ENCODE measurements at places on chromosomes 6 and 20.

DNA sequence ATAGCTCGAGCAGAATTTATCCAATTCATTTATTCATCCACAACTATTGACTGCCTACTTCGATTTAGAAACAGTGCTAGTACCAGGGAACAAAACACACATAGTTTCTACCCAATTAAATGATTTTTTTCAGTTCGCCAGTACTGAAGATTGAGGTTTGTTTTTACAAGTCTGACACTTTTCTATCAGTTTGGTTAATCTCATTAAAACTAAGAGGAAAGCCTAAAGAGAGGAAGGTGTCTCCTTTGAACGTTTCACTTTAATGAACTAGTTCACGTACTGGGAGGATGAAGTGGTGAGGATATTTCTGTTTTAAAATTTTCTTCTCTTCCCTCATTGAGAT is 570 bp upstream of the ANKS1A start:
- DNase-seq = no peak

- no peak for DNase-seq
These were observed 126.9 kb downstream of the TRMT11 start for GRCh38 chr6:126113261-126113660.

DNA sequence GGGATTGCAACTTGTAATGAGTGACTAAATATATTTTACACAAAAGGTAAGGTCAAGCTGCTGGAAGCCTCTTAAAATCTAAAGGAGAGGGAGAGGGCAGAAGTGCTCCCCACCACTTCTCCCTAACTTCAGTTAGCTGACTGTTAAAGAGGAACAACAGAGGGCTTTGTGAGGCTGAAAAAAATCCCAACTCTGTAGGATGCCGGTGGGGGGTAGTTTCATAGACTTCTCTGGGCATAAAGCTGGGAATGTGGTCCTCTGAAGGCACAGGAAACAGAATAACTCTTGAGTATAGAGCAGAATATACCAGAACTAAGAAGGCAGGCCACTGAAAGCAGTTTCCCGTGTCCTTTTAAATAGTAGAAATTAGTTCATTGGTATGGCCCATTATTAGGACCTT is 71.6 kb downstream of the KIF6 start:
- no peak for DNase-seq

DNA sequence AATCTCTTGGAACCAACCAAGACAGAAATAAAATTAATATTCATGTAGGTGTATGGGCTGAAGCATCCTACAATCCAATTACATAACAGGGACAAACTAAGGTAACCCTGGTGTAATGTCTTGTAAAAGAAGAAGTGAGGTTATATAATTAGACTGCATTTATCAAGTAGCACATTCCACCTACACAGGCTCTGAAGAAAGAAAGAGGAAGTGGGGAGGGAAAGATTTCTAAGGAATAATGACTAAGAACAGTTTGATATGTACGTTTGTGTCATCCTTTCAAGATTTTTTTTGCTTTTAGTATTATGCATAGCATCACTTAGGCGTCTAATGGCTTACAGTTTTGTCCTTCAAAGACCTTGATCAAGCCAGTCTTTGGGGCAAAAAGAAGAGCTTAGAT is 139.7 kb downstream of the PLCB1 start:
- DNase-seq = no peak

- no peak for DNase-seq
These were observed 59.9 kb downstream of the SLC22A2 start for GRCh38 chr6:160198606-160199211.

- no peak for DNase-seq
These were observed 611 bp downstream of the EPB41L2 start for GRCh38 chr6:131062241-131063027.

DNA sequence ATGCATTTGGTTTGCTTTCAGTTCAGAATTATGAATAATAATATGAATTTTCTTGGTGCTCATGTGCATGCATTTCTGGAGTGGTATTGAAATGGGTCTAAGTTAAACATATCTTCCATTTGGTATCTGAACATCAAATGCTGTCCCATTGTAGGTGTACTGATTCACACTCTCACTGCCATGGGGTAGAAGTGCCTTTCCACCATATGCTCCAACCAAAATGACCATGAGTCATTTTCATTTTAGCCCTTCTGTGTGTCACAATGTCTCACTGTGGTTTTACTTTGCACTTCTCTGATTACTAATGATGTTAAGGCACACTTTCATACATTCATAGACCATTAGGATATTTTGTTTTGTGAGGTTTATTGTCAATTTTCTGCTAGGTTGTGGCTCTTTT is 211.9 kb downstream of the HAO1 start:
- no peak for DNase-seq

DNA sequence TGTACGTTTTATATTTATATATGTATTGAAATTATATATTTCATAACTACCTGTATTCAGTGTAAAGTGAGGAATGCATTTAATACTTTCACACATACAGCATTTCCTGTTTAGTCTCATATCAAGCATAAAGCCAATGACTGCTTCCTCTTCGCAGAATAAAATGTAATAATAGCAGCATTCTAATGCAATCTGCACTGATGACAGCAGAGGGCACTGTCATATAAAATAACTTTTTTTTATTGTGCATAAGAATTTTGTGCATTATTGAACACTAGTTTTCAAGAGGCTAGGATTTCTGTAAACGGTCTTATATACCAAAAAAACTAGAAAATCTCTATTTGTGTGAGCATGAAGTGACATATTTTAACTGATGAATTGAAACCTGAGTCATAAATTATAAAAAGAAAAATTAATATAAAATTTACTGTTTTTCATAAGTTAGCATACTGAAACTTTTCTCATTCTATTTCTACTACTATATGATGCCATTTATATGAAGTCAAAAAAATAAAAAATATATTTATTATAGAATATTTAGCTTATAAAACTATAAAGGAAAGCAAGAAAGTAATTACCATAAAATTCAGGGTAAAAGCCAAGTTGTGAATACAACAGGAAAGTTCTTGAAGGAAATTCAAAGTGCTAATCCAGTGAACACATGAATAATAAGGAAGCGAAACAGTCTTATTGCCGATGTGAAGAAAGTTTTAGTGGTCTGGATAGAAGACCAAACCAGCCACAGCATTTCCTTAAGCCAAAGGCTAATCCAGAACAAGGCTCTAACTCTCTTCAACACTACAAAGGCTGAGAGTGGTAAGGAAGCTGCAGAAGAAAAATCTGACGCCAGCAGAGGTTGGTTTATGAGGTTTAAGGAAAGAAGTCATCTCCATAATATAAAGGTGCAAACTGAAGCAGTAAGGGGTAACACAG is 36.3 kb downstream of the RNF146 start:
- DNase-seq = no peak

DNA sequence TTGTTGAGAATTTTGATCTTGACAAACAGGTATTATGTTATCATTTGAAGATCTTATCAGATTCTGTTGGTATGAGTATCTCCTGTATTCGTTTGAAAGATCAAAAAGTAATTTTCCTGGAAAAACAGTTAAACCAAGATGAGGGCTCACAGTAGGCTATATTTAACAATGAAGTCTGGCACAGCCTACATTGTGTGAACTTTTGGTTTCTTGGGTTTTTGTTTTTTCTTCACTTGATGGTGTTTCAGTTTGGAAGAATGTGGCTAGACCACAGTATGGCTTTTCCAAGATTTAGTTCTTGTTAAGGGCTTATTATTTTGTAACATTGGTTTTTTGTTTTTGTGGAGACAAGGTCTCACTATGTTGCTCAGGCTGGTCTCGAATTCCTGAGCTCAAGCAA is 306.4 kb downstream of the CDKAL1 start:
- no peak for DNase-seq

GRCh38 chr20:60485012-60485760 is 527.0 kb downstream of the CDH26 start:
- no peak for DNase-seq

Measured in stimulated activated CD4-positive, alpha-beta T cell treated with anti-CD3 and anti-CD28 coated beads, Interleukin-1b, Interleukin-23, amount 100 ng/mL, for 48 hours (primary cell).